ENCODE measurements at places on chromosomes 6 and 20.

DNA sequence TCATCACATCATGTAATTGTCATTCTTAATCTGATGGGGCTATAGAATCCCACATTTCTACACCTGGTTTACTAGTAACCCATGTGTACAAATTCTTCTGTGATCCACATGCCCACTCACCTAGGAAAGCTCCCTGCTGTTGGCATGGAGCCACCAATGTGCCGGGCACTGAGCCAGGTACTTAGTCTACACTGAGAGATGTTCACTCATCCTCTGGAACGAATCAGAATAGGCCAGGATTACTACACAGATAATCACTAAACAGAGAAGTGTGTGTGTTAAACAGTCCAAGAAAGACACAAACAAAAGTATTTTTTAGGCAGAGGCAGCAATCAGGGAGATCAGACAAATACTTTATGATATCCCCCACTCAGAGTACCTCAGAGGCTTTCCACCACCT is 193.2 kb upstream of the VGLL2 start:
- DNase-seq = no peak

DNA sequence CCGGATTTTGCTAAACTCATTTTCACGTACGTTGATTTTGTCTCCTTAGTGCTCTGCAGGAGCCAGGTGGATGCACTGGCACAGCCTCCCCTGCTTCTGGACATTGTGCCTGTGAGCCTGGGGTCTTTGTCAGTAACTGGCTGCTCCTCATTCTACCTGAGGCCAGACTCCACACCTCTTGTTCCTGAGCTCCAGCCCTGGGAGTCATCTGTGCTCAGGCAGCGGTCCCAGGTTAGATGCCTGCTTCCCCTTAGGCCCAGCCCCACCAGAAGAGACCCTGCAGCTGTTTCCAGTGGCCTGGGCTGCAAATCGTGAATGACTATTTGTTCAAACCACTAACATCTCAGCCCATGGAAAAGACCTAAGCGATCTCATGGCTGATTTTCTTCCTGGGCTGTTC is 129.1 kb downstream of the ERMARD start:
- no peak for DNase-seq

GRCh38 chr6:31074401-31074800 is 38.0 kb downstream of the C6orf15 start:
- no peak for DNase-seq

DNA sequence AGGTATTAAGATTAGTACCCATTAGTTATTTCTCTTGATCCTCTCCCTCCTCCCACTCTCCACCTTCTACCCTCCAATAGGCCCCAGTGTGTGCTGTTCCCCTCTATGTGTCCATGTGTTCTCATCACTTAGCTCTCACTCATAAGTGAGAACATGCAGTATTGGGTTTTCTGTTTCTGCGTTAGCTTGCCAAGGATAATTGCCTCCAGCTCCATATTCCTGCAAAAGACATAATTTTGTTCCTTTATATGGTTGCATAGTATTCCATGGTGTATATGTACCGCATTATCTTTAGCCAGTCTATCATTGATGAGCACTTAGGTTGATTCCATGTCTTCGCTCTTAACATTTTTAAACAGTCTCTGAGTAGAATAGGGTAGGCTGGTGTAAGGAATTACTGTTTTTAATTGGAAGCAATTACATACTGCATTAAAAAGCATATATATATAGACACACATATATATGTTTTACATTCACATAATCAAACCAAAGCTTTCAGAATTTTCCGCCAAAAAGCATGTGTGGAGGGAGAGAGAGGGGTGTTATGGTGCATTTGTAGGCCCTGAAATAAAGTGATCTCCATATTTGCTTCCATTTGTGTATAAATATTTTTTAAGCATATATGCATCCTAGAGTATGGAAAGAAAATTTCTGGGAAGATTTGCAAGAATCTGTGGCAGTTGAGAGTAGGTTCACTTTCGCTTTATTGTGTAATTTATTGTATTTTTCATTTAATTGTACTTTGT is 709 bp upstream of the ANKEF1 start:
- DNase-seq = no peak

- DNase-seq = no peak
Measured at GRCh38 chr6:91023529-91023928, 436.7 kb upstream of the MAP3K7 start.

- DNase-seq = no peak
Measured at GRCh38 chr6:91276315-91276714, 689.4 kb upstream of the MAP3K7 start.

GRCh38 chr6:111211411-111212030 is 124.2 kb downstream of the SLC16A10 start:
- no peak for DNase-seq

DNA sequence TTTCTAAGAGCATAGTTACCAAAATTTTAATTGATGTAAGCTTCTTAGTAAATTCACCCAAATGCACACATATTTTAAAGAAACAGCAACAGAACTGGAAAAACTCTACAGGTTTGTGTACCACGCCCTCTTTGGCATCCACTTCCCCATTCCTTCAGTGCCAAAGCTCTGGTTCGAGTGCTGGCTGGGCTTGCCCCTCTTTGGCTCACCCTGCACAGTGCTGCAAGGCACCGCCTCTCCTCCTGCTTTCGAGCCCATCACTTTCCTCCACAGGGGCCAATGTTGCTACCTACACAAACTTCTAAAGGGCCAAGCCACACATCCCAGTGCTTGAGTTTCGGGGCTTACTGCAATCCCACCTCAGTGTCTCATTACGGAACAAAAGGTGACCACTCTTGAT is 9.6 kb downstream of the LRP11 start:
- DNase-seq = peak; percentile 64

Measured in LoVo (cell line).